ENCODE measurements at places on chromosomes 12 and 14.

GRCh38 chr12:93016752-93017350 is 87.8 kb upstream of the EEA1 start:
- no peak for DNase-seq

- no peak for DNase-seq
Measured at GRCh38 chr12:69685810-69686209, 13.3 kb downstream of the BEST3 start.

GRCh38 chr12:92070054-92070863 is 75.4 kb downstream of the BTG1 start:
- DNase-seq, result no peak

GRCh38 chr12:2383325-2384028 is 330.7 kb downstream of the CACNA1C start:
- no peak for DNase-seq

- DNase-seq, result no peak
Measured at GRCh38 chr12:120925740-120926563, 21.8 kb upstream of the SPPL3 start.

Data from stimulated activated CD4-positive, alpha-beta T cell treated with anti-CD3 and anti-CD28 coated beads, Interleukin-2, amount 100 ng/mL, for 4 hours (primary cell).